ENCODE measurements at places on chromosomes 5 and 9. TPM values are rescaled to one million over a fixed set of nuclear protein-coding genes. Genes with fewer than 3 reads are reported as not detected.

The MYMK gene
- not detected for total RNA-seq

The BTNL9 gene
- 0.95 TPM for total RNA-seq

The SPATA31D4 gene
- total RNA-seq, result not detected

The SLC1A3 gene
- 0.23 TPM for total RNA-seq

DNA sequence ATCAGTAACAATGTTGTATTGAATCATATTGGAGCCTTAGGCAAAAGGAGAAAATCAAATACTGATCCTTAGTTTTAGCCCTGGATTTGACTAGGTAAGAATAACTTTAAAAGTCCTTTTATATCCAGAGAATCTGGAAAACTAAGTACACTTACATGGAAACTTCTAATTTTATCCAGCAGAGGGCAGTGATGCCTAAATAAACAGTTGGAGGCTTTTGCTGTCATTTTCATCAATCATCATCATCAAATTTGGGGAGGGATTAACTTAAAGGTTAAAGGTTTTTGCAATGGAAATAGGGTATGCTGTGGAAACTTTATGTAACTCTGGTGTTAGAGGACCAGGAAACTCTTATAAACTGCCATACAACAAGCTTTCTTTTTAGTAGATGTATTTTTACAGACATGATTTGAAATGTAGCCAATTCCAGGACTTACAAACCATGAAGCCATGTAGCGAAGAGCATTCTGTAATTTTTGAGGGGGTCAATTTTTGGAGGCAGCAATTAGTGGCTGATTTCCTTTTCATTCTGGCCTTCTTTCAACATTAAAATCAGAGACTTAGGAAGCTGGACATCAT lies 112.7 kb downstream of the OSTF1 start:
- DNase-seq, result peak; percentile 13

The FAM169A gene
- total RNA-seq, result 13.8 TPM

DNA sequence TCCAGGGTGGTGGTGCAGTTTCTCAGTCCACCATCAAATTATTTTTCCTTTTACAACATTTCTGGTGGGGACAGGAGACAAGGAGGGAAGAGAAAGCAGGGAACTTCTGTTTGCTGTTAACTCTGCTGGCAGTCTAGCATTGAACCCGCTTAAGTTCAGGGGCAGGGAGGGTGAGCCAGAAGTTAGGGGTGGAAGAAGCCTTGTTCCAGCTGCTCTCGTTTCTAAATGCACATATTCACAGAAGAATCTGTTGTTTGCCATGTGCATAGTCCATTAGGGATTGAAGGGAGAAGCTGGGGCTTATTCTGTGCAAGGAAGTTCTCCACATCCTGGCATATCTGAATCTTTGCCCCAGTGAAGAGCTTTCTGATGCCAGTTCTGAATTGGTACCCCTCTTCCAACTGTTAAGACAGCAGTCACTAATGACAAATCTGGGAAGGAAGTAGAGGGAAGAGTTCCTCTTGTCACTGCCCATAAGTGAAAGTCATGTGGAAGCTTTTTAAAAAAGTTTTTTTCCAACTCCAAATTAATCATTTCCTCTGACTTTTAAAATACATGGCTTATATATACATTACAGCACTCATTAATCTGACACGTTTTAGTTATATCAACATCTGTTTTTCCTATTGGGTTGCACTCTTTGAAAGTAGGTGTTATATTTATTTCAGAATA lies 32.6 kb upstream of the ACOT12 start:
- DNase-seq, result no peak

GRCh38 chr5:6822068-6822467 lies 108.8 kb downstream of the TENT4A start:
- no peak for DNase-seq

Measured in T-cell (primary cell).